Activated CD8-positive, alpha-beta memory T cell treated with anti-CD3 and anti-CD28 coated beads for 1 hour (primary cell): ENCODE measurements at places on chromosomes 3 and 15.

- no peak for DNase-seq
These were observed 66.2 kb upstream of the CORO2B start for GRCh38 chr15:68512598-68512997.

- no peak for DNase-seq
These were observed at the start of gene LSAMP for GRCh38 chr3:116445311-116445841. LSAMP (minus strand) TSS chr3:116445487.

GRCh38 chr3:38143511-38143910 is 5.0 kb downstream of the MYD88 start:
- DNase-seq, result no peak

GRCh38 chr3:107988460-107989175 is 102.2 kb downstream of the CD47 start:
- DNase-seq, result no peak

GRCh38 chr3:122246199-122246598 is 62.7 kb downstream of the CASR start:
- DNase-seq, result no peak
